SJSA1 (cell line): ENCODE measurements at places on chromosomes 6 and 20. TPM values are rescaled to one million over a fixed set of nuclear protein-coding genes. Genes with fewer than 3 reads are reported as not detected.

DNA sequence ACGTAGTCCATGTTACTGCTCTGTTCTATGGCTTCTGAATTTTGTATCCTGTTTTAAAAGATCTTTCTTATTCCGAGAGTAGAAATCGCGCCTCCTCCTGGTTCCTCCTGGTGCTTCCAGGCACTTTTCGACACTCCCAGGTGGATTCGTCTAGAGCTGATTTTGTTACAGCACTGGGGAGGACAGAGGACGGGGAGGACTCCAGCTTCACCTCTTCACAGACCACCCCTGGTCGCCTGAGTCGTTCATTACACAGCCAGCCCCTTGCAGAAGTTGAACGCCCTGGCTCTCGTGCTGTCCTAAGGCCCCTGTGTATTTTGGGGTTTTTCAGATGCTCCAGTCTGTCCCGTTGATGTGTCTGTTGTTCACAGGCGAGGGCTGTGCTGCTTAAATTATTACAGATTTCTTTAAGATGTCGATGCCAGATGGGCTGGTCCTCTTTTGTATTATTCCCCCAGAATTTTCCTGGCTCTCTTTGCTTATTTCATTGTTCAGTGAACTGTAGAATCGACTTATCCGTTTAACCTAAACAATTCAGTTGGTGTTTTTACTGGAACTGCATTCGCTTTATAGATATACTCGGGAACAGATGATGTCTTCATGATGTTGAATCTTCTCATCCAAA lies 30.5 kb downstream of the COL20A1 start:
- DNase-seq: no peak

- no peak for DNase-seq
Observed at GRCh38 chr6:39543095-39543494, 182.1 kb downstream of the KIF6 start.

- peak; percentile 38 for DNase-seq
Observed at GRCh38 chr6:17580518-17581048, 19.5 kb upstream of the FAM8A1 start.

DNA sequence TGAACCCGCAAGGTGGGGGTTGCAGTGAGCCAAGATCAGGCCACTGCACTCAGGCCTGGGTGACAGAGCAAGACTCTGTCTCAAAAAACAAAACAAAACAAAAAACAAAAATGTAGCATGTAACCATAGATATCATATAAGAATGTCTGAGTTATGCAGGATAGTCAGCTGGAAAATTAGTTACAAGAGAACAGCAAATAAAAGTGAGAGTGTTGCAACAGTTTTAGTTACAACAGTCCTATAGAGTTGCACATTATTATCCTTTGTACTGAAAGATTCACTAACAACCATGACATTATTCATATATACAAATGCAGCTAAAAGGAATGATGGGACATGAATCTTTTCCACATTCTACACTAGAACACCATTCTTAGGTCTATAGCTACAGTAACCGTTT lies 16.4 kb downstream of the RNF24 start:
- DNase-seq: no peak

- DNase-seq: no peak
Observed at GRCh38 chr20:6925744-6926278, 158.3 kb downstream of the BMP2 start.

GRCh38 chr20:48035961-48036731 lies 250.9 kb upstream of the SULF2 start:
- DNase-seq: no peak

GRCh38 chr6:41579088-41579610 lies 33.0 kb downstream of the FOXP4 start:
- DNase-seq: no peak

DNA sequence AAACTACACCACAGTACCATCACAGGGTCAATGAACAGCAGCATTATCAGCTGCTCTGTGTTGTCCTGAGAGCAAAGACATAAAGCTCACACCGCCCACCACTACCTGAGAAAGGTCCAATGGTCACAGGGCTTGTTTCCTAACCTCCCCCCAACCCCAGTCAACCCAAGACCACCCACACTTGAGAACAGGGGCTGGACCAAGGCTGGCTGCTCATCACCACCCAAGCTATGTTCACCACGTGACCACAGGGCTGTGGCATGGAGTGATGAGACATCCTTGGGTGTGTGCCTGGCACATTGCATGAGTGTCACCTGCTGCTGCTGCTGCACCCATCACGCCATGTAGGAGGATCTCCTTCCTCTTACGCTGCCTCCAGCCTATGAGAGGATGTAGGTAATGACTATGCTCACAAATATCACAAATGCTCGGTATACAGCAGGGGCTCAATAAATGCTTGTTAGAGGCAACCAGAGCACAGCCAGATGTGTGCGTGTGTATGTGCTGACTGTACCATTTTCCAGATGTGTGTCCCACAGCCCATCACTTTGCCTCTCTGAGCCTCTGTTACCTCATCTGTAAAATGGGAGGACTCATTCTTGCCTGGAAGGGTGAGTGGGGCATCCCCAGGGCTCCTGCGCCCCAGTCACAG lies 23.3 kb upstream of the SIRPA start:
- DNase-seq: no peak

DNA sequence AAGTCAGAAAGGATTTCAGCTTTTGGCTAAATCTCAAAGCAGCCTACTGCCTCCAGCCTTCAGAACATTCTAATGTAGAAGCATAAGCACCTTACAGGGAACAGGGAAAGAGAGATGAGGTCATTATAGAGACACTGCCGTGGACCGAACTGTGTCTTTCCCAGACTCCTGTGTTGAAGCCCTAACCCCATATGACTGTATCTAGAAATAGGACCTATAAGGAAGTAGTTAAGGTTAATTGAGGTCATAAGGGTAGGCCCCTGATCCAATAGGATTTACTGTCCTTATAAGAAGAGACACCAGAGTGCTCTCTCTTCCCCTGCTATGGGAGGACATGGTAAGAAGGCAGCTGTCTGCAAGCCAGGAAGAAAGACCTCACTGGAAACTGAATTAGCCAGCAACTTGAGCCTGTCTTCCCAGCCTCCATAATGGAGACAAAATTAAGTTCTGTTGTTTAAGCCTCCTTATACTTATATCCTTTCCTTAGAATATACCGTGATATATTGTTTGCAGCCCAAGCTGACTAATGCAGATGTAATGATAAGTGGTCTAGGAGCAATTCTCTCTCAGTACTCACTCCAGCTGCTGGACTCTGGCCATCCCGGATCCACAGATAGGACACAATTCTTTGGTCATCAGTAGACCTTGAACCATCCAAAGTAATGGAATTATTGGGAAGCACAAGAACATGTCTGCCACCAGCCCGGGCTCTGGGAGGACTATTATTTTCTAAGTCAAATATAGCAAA lies 71.4 kb downstream of the ALDH5A1 start:
- no peak for DNase-seq

DNA sequence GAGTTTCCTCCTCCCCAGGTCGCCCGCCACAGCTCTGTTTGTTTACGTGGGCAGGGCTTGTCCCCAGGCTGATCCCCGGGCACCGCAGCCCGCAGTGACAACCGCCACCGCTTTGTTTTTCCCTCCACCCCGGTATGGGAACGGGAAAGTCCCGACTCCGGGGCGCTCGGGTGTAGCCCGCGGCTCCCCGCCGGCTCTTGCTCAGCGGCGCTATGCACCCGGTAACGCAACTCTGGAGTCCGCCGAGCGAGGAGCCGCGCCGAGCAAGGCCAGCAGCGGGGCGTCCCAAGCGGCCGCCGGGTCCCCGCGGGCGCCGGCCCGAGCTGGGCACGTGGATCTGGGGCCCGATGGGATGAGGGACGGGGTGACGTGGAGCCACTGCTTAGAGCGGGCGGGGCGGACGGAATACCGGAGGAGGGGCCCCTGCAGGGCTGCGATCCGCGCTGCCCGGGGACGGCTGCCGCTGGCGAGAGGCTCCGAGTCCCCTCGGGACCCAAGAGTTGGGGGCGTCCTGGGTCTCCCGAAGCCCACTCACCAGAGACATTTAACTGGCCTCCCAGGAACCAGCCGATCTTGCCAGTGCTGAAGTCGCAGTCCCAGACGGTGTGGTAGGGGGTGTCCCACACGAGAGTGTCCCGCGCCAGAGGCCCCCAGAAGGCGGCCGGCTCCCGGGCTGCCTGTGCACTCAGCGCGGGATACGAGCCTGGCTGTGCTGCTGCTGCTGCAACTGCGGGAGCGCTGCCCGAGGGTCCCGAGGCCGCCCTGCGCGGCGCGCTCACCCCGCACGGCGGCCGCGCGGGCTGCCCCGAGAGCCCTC lies 497 bp downstream of the ACSS1 start:
- peak; percentile 72 for DNase-seq

GRCh38 chr20:57103146-57103800 lies 163.2 kb downstream of the BMP7 start:
- no peak for DNase-seq

- DNase-seq: no peak
Observed at GRCh38 chr6:75483136-75483952, 10.3 kb downstream of the FILIP1 start.

GRCh38 chr6:6984585-6985366 lies 123.0 kb upstream of the RREB1 start:
- no peak for DNase-seq

DNA sequence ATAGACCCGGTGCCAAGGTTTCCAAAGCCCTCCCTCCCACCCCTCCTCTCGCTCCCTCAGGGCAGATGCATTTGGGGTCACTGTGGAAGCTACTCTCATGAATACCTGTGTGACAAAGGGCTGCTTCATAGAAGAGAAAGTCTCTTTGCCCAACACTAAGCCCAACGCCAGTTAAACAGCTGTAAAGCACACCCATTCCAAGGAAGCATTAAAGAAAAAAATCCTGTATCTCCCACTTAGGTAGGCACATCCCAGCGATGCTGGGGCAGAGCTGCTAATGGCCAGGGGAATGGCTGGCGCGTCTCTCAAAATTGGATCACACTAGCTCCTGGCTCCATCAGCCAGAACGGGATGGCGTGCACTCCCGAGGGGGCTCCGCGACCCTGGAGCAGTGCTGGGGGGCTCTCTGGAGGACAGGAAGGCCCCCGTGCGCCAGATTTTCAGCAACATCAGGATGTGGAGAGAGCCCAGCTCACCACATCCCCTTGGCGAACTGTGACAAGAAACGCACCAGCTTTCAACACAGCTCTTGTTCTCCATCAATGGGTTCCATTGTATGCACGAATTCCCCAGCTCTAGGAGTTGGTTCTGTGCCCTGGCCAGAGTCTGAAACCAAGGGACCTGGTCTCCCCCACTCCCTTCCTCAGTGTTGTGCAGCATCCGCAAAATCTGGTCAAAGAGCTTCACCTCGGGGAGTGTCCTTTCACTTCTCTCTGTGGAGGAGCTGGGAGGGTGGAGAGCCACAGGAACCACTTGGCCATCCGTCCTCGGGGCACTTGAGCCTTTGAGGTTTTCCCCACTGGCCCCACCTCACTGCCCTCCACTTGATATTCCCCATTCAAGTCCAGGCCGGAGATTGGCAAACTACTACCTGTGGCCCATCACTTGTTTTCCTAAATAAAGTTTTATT lies 74.1 kb downstream of the TFAP2C start:
- DNase-seq: no peak

DNA sequence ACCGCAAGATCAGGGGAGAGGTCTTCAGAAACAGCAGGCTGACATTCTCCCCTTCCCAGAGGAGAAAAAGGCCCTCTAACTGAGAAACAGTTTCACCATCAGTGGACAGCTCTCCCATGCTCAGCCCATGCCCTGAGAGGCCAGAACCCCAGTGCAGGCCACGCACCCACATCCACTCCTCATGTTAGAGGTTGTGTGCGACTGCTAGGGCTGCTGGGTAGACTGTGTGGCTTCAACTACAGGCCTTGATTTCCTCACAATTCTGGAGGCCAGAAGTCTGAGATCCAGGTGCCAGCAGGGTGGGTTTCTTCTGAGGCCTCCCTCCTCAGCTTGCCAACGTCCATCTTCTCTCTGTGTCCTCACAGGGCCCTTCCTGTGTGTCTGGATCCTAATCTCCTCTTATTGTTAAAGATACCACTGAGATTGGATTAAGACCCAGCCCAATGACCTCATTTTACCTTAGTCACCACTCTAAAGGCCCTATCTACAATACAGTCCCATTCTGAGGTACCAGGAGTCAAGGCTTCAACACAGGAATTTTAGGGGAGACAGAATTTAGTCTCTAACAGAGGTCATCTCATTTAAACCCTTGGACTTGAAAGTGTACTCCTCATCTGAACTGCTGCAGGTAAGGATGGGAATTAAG lies 67.7 kb upstream of the CD93 start:
- no peak for DNase-seq

DNA sequence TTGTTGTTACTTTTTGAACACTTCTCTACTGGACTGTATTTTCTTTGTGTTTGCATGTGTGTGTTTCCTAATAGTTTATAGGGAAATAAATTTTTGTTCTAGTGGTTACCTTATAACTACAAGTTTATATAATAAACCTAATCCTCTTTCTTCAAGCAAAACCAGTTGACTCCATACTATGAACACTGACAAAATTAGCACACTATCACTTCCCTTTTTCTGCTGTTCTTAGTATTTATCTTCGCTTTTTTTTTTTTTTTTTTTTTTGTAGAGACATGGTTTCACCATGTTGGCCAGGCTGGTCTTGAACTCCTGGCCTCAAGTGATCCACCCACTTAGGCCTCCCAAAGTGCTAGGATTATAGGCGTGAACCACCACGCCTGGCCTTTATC lies 25.0 kb upstream of the C6orf62 start:
- no peak for DNase-seq

DNA sequence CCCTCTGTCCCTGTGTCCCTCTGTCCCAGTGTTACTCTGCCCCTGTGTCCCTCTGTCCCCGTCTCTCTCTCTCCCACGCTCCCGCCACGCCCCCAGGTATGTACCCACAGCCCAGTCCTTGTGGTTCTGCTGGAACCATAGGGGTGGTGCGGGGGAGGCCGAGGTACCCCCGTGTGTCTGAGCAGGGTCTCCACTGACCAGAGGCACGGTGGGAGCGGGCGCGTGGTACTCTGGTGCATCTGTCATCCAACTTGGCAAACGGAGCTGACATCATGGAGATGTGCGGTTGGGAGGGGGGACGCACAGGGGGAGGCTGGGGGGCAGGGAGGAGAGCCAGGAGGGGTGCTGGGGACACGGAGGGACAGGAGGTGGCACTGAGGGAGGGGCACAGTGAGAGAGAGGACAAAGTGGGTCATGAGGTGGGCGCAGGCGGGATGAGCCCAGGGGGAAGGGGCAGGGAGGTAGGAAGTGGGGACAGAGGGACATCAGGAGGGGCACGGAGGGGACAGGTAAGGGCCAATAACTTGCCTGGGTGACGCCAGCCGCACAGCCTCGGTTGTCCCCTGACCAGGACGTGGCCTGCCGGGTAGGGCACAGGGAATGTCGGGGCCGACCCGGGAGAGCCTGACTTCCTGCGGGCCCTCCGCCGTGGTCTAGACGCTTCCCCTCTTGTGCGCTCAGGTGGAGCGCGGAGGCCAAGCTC lies 163.6 kb upstream of the PDE10A start:
- no peak for DNase-seq

GRCh38 chr6:148803979-148804378 lies 57.1 kb downstream of the UST start:
- no peak for DNase-seq

GRCh38 chr6:158666628-158667359 lies 16.9 kb downstream of the SYTL3 start:
- no peak for DNase-seq

Gene MAD2L1BP
- 17.9 and 59.4 TPM in 2 replicates for total RNA-seq

Gene PAX1
- not detected in 2 replicates for total RNA-seq

Gene NXT1
- 76.0 and 82.5 TPM in 2 replicates for total RNA-seq

Gene SAMD10
- total RNA-seq: 0.41 and 0.47 TPM in 2 replicates

Gene CDH26
- total RNA-seq: not detected in 2 replicates

Gene SLC44A4
- not detected in 2 replicates for total RNA-seq

Gene ZBTB12
- 0.53 and 2.0 TPM in 2 replicates for total RNA-seq

Gene BCL2L1
- total RNA-seq: 103 and 106 TPM in 2 replicates

Gene PROKR2
- not detected in 2 replicates for total RNA-seq

Gene CYP24A1
- total RNA-seq: not detected in 2 replicates

Gene RBPJL
- not detected in 2 replicates for total RNA-seq

Gene KHDC1L
- total RNA-seq: not detected in 2 replicates

Gene TCF19
- total RNA-seq: 61.4 and 68.1 TPM in 2 replicates
